Tongue (tissue), 3 donors: ENCODE measurements at places on chromosomes 2 and 18. TPM values are rescaled to one million over a fixed set of nuclear protein-coding genes. Genes with fewer than 3 reads are reported as not detected.

Gene TMEM169
- total RNA-seq, result 1.4 TPM

Gene ST8SIA5
- 9.0 TPM for total RNA-seq

Gene NDC80
- 9.4 TPM for total RNA-seq

Gene REG3A
- total RNA-seq, result not detected

Gene SPATS2L
- 220 TPM for total RNA-seq

Gene QPCT
- 5.6 TPM for total RNA-seq

Gene GPN1
- 24.3 TPM for total RNA-seq

Gene ANKRD30BL
- 0.31 TPM for total RNA-seq

Gene SCN2A
- 0.31 TPM for total RNA-seq

DNA sequence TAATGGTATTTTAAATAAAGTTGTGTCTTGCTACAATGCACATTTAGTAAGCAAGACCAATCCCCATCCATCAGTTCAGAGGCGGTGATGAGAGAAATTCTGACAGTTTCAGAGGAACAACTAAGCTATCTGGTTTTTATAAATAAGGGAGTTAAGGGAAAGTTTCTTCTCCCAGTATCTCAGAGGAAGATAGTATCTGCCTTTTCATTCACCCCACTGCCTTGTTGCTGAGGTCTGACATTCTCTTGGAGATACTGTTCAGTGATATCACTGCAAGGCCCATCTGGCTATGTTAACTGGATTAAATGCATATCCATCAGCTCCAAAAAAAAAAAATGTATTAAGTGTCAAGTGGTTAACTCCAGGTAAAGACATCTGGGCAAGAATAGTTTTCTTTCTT is 47.9 kb downstream of the RBMS1 start:
- no peak for DNase-seq

DNA sequence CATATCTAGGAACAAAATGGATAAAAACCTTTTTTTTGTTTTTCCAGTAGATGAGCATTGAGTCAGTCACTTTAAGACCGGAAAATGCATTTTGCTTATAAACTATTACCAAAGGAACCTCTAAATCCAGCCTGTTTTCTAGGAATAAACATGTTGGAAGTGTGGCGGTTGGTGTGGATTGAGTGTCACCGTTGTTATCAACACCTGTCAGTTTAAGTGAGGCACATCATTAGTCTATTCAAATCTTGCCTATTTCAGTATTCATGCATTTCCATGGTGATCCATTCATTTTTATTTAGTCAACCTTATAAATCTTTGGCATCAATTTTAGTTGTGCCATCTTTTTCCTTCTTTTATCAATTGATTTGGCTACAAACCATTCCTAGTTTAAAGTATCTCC is 3.3 kb downstream of the KLHL29 start:
- DNase-seq, result no peak

DNA sequence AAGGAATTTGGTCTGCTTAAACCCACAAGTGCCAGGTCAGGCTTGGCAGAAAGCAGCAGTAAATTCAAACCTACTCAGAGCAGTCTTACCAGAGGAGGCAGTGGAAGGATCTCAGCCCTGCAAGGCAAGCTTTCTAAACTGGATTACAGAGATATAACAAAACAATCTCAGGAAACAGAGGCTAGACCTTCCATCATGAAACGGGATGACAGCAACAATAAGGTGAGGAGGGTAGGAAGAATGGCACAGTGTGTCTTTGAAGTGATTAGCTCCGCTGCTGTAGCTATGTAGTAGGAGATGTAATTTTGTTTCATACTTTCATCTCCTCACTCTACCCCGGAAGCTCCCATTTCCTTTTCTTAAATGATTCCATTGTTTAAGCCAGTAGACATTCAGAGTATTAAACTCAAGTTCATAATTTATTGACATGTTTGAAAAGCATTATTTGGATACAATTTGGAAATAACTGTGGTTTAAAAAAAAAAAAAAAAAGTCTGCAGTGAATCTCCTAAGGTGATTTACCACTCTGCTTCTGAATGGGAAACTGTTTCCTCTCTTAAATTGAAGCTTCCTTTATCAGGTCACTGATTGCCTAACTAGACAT is 29.4 kb upstream of the DYSF start:
- DNase-seq, result no peak

DNA sequence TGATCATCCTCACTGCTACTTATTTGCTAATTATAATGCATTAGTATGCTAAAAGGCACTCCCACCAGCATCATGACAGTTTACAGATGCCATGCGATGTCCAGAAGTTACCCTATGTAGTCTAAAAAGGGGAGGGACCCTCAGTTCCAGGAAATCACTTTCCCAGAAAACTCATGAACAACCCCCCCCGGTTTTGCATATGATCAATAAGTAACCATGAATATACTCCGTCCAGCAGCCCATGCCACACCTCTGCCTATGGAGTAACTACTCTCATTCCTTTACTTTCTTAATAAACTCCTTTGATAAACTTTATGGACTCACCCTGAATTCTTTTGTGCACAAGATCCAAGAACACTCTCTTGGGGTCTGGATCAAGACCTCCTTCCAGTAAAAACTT is 86.8 kb downstream of the MALT1 start:
- DNase-seq, result no peak

GRCh38 chr2:61705625-61706024 is 148.2 kb downstream of the FAM161A start:
- DNase-seq, result peak; percentile 45

DNA sequence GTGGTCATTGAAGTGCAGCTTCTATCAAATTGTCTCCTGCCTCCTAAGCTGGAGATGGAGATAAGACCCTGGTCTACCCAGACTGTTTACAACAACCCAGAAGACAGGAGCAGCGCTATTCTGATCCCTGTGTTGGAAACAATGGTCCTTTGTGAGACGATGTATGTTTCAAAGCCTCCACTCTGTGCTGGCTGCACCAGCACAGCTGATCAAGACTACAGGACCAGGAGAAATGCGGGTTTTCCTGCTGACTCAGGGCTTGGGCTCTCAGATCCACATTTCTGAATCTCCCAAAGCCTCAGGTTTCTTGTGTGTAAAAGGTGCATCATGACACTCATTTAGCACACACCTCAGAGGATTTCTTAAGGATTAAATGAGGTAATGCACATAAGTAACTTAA is 92.0 kb downstream of the POU3F3 start:
- DNase-seq, result no peak

GRCh38 chr2:119311371-119311770 is 55.3 kb downstream of the C2orf76 start:
- DNase-seq, result peak; percentile 46

GRCh38 chr18:22169011-22169888 is at the start of gene GATA6:
TSS of gene GATA6 (plus strand) at chr18:22169589. CDS start at chr18:22171145, 1,556 bp downstream.
- peak; percentile 81 for DNase-seq

DNA sequence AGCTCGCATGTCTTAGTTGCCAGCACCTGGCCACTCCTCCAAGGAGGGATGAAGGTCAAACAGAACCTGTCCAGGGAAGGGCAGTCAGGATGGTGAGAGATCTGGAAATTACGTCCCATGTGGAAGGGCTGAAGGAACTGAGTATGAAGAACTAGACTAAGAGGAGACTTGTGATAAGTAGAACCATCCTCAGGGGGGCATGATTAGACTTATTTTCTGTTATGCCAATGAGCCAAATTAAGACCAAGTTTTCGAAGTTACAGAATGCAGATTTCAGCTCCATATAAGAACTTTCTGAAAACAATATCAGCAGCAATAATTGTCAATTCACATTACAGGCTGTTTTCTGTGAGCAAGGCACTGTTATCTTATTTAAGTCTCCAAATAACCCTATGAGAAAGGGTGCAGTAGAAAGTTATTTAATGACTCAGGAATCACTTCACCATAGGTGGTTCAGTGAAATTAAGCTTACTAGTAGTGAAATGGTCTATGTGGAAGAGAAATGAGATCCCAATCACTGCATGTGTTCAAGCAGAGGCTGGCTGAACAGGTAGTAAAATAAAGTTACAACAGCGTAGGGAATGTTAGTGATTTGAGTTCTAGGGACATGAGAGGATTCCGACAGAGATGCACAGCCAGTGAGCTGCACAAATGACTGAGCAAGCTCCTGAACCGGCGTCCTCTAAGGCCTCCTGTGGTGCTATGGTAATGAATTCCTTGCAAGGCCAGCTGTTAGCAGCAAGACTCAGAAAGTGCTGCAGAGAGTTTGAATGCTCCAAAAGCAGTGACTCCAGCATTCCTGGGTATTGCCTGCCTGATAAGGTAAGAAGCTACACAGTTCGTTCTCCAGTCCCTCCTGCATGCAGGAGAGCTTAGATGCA is 4.5 kb upstream of the DYM start:
- no peak for DNase-seq

- DNase-seq, result no peak
Measured at GRCh38 chr18:59983506-59983905, 83.7 kb downstream of the PMAIP1 start.

- DNase-seq, result peak; percentile 41
Measured at GRCh38 chr2:170711774-170712652, 3.1 kb upstream of the SP5 start.

- DNase-seq, result peak; percentile 29
Measured at GRCh38 chr2:9030841-9031240, 27.4 kb upstream of the MBOAT2 start.

- peak; percentile 83 for DNase-seq
Measured at GRCh38 chr2:200077210-200077650, 121.8 kb downstream of the MAIP1 start.

DNA sequence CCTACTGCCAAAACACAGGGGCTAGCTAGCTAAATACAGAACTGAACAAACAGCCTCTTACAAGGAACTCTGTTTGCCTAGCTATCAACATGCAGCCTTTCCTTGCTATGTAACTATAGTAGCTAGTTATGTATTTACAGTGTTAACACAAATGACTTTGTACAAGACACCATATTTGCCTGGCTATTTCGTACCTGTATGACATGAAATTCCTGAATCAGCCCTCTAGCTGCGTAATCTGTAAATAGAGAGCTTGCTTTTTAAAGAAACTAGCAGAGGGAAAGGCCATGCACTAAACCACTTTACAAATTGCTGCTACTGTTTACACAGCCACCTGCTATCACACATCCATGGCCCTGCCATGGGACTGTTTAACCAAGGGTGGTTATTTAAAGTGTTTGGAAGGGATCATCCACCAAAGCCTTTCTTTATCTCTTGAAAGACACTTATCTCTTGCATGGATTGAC is 248.7 kb downstream of the TFCP2L1 start:
- peak; percentile 68 for DNase-seq

- no peak for DNase-seq
Measured at GRCh38 chr2:27591745-27592144, 8.9 kb downstream of the ZNF512 start.

DNA sequence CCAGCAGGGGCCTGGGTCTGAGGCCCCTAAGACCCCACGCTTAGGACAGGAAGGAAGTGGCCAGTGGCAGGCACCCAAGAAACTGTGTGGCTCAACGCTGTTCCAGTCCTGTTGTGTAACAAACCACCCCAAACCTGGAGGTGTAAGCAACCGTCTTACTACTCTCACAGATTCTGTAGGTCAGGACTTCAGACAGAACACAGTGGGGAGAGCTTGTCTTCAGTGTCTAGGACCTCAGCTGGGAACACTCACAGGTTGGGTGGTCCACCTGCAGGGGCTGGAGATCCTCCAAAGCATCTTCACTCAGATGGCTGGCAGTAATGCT is 123.0 kb downstream of the KLHL29 start:
- DNase-seq, result no peak

- no peak for DNase-seq
Measured at GRCh38 chr18:59554796-59555335, 142.4 kb downstream of the CCBE1 start.

- no peak for DNase-seq
Measured at GRCh38 chr2:65030476-65031332, 25.5 kb upstream of the CEP68 start.

GRCh38 chr2:216661639-216662375 is 28.6 kb downstream of the IGFBP2 start:
- no peak for DNase-seq

DNA sequence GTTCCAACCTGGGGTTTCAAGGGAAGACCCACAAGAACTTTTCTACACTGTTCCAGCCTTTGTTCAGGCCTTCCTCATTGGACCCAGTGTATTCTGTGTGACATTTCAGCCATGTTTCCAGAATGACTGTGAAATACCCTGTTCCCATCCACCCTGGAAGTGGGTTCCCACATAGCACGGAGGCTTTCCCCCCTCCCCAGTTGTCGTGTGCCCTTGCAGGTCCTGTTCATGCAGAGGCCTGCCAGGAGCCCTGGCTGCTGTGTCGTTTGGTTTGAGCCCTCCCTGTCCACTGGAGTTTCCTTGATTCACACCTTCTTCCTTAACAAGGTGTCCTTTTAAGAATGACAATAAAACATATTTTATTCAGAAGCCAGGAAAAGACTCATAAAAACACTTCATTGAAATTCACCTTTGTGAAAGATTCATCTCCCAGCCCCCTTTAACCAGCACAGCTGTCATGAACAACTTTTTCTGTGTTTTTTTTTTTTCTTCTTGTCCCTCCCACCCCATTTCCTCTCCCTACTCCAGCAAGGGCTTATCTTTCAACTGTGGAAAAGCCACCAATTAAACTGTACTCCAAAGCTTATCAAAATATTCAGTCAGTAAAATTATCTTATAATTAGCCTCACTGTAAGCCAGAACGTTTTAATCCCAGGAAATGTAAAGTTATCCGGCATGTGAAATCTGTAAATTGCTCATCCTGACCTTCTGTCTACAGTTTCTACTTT is 106.4 kb downstream of the ACOXL start:
- DNase-seq, result peak; percentile 67

DNA sequence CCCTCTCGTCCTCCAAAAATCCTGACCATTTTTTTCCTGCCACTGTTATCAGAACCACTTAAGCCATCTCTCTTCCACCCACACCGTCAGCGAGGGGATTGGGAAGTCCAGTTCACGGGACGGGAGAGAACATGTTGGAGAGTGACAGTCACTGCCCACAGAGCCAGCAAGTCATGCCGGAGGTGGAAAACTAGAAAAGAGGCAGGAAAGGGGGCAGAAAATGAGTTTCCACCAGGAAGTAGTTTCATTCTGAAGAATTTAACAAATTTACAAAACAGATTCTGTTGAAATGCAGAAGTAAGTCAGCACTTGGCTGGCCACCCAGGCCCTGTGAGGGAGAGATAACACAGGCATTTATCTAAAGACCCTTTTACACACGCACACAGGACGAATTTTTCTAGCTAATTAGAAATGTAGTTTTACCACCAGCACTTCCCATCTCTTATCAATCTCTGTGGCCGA is 431.3 kb downstream of the TSN start:
- no peak for DNase-seq

DNA sequence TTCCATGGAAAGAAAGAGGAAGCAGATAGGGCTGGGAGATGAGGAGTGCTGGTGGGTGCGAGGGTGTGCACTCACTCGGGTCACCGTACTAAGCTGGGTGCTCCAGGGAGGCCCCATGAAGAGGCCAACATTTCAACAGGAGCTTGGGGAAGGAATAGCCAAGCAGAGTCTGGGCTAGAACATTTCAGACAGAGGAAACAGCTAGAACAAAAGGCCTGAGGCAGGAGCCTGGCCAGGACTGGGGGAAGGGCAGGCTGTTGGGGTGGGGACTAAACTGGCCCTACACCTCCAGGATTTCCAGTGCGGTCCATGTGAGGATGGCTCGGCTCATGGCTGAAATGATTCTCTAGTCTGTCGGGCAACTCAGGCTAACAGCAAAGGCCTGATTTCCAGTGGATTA is 90.8 kb downstream of the ZFP36L2 start:
- no peak for DNase-seq

- DNase-seq, result no peak
Measured at GRCh38 chr2:101688261-101688660, 9.2 kb upstream of the MAP4K4 start.
